Mesothelial cell of epicardium (in vitro differentiated cells): ENCODE measurements at places on chromosomes 7 and 10. TPM values are rescaled to one million over a fixed set of nuclear protein-coding genes. Genes with fewer than 3 reads are reported as not detected.
A peak's percentile ranks its signal among the peaks of the same experiment; 100 is the strongest.

GRCh38 chr7:132755538-132756483, 179.5 kb upstream of the PLXNA4 start:
- no peaks in the 10 kb centered on the region for H3K36me3 ChIP-seq
- H3K27me3 ChIP-seq: peaks cover 7% of the 10 kb centered on the region
- no peaks in the 10 kb centered on the region for H3K4me1 ChIP-seq
- H3K27ac ChIP-seq: no peak overlapping the region
- no peak overlapping the region for H3K4me3 ChIP-seq
- DNase-seq: no peak

The IGFBP1 gene
- total RNA-seq: not detected in 3 replicates

DNA sequence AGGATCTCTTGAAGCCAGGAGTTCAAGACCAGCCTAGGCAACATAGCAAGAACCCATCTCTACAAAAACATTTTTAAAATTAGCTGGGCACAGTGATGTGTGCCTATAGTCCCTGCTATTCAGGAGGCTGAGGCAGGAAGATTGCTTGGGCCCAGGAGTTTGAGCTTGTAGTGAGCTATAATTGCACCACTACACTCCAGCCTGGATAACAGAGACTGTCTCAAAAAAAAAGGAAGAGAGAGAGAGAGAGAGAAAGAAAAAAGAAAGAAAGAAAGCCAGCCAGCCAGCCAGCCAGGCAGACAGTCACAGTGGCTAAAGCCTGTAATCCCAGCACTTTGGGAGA, 95.2 kb upstream of the STK17A start:
- H3K27me3 ChIP-seq: no peaks in the 10 kb centered on the region
- H3K4me1 ChIP-seq: peaks cover 40% of the 10 kb centered on the region
- no peaks in the 10 kb centered on the region for H3K36me3 ChIP-seq
- no peak overlapping the region for H3K4me3 ChIP-seq
- no peak overlapping the region for H3K27ac ChIP-seq
- no peak for DNase-seq

DNA sequence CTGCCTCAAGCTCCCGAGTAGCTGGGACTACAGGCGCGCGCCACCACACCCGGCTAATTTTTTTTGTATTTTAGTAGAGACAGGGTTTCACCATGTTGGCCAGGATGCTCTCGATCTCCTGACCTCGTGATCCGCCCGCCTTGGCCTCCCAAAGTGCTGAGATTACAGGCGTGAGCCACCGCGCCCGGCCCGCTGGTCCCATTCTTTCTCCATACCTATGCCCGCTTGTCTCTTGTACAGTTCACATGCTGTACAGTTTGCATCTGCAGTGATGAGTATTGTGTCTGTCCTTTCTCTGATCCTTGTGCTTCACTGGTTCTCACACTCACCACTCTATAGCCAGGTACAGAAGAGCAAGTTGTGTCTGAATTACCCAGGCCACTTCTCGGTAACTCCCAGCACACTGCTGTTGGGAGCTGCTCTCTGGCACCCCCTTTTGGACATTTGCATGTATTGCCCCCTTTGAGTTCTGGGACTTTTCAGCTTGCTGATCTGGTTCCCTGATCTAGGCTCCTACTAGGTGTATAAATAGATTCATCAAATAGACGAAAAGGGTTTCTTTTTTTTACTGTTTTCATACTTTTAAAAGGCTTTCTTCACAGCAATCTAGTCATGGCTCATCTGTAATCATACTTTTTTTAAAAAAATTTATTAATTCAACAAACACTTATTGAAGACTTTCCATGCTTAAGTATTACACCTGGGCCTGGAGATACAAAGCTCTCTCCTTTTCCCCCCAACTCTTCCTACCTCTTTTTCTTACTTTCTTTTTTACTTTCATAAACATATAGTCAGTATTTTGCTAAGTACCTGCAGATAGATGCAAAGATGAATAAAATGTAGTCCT, 53.5 kb downstream of the AOAH start:
- H3K36me3 ChIP-seq: peaks cover 3% of the 10 kb centered on the region
- no peaks in the 10 kb centered on the region for H3K27me3 ChIP-seq
- H3K27ac ChIP-seq: peak overlapping the region; percentile 82
- H3K4me3 ChIP-seq: no peak overlapping the region

DNA sequence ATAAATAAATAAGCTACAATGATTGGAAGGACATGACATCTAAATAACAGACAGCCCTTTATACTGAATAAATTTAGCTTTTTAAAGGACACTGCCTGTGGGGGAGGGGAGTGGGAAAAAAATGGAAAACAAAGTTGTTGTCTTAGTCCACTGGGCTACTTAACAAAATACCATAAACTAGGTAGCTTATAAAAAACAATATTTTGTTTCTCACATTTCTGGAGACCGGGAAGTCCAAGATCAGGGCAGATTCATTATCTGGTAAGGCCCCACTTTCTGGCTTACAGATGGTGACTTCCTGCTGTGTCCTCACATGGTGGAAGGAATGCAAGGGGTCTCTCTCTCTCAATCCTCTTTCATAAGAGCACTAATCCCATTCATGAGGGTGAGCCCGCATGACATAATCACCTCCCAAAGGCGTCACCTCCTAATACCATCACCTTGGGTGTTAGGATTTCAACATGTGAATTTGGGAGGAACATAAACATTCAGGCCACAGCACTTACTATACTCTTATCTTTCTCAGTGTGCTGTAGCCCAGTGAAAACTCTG, 43.0 kb downstream of the DNAJC12 start:
- peaks cover 15% of the 10 kb centered on the region for H3K4me1 ChIP-seq
- H3K27ac ChIP-seq: no peak overlapping the region
- no peaks in the 10 kb centered on the region for H3K27me3 ChIP-seq
- H3K4me3 ChIP-seq: no peak overlapping the region
- H3K36me3 ChIP-seq: no peaks in the 10 kb centered on the region
- no peak for DNase-seq

The KLHL7 gene
- total RNA-seq: 44.0 to 48.3 TPM (median 45.7 TPM) in 3 replicates

- DNase-seq: no peak
- peaks cover 12% of the 10 kb centered on the region for H3K4me1 ChIP-seq
- no peak overlapping the region for H3K27ac ChIP-seq
- H3K27me3 ChIP-seq: peaks cover 5% of the 10 kb centered on the region
- no peak overlapping the region for H3K4me3 ChIP-seq
Measured at GRCh38 chr10:117462816-117463544, 79.6 kb upstream of the EMX2 start.

DNA sequence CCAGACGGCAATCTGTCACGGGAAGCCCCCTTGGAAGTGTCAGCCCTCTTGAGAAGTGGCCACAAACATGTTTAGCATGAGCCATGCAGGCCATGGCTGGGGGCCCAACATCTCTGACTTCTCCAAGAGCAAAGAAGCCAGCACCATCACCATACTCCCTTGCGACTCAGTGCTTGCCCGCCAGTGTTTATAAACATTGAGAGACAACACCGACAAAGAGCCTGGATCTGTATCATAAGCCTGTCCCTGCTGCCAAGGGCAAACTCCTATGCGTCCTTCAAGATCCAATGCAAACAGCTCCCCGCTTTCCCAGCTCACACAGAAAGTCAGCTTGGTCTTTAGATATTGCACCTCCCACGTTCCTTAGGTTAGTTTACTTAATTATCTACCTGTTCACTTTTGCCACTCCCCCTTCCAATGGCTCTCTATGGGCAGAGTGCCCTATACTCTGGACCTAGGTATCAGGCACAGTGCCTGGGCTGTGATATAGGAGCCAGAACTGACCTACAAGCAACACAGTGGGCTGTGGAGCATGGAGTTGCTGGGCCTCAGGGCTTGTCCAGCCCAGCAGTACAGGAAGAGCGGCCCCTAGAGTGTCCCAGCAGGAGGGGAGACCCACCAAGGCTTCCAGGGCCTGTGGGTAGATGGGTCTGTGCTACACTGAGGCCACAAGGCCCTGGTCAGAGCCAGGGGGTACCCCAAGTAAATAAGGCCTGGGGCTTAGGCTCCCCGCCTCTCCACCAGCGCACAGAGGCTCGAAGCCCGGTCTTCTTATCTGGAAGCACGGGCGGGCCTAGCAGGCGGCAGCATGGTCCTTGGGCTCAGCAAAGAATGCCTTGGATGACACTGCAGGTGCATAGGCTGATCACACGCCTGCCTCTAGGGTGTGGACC, 37.7 kb downstream of the CAMK2B start:
- H3K4me1 ChIP-seq: peaks cover 14% of the 10 kb centered on the region
- no peak overlapping the region for H3K4me3 ChIP-seq
- peaks cover 17% of the 10 kb centered on the region for H3K27me3 ChIP-seq
- H3K27ac ChIP-seq: no peak overlapping the region
- no peaks in the 10 kb centered on the region for H3K36me3 ChIP-seq

GRCh38 chr10:92265687-92266258, 25.1 kb downstream of the CPEB3 start:
- no peak overlapping the region for H3K27ac ChIP-seq
- H3K4me1 ChIP-seq: no peaks in the 10 kb centered on the region
- H3K4me3 ChIP-seq: no peak overlapping the region
- no peaks in the 10 kb centered on the region for H3K27me3 ChIP-seq
- DNase-seq: no peak
- H3K36me3 ChIP-seq: peaks cover 2% of the 10 kb centered on the region

The ADAM12 gene
- 10.1 to 13.4 TPM (median 13.3 TPM) in 3 replicates for total RNA-seq

- H3K4me3 ChIP-seq: no peak overlapping the region
- no peaks in the 10 kb centered on the region for H3K36me3 ChIP-seq
- H3K27ac ChIP-seq: no peak overlapping the region
- no peak for DNase-seq
- H3K4me1 ChIP-seq: peaks cover 2% of the 10 kb centered on the region
Measured at GRCh38 chr7:139876622-139877283, 47.7 kb downstream of the TBXAS1 start.

GRCh38 chr7:112969946-112970345, 116.7 kb downstream of the GPR85 start:
- H3K27me3 ChIP-seq: no peaks in the 10 kb centered on the region
- no peak overlapping the region for H3K27ac ChIP-seq
- H3K36me3 ChIP-seq: no peaks in the 10 kb centered on the region

The COL28A1 gene
- 1.6 to 1.8 TPM (median 1.7 TPM) in 3 replicates for total RNA-seq

The ZNF12 gene
- 31.5 to 32.2 TPM (median 31.8 TPM) in 3 replicates for total RNA-seq

The CHAT gene
- total RNA-seq: not detected in 3 replicates

DNA sequence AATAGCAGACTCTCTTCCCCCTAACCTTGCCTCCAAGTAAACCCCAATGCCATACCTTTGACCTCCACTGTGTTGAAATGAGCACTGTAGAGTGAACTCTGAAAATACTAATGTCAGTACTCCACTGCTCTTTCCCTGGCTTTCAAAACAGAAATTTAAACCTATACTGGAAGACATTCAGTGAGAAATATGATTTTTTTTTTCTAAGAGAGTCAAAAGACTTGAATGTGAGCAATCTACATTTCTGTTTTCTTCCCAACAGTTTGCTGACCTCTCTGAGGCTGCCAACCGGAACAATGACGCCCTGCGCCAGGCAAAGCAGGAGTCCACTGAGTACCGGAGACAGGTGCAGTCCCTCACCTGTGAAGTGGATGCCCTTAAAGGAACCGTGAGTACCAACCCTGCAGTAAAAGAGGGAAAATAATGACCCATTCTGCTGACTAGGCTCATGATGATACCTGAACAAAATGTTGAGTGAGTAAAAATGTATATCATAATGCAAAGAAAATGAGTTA, 6.4 kb downstream of the VIM start:
- peaks cover 3% of the 10 kb centered on the region for H3K27me3 ChIP-seq
- H3K4me1 ChIP-seq: peaks cover 25% of the 10 kb centered on the region
- no peak for DNase-seq
- peak overlapping the region; percentile 41 for H3K4me3 ChIP-seq
